ENCODE measurements at places on chromosomes 16 and 17. TPM values are rescaled to one million over a fixed set of nuclear protein-coding genes. Genes with fewer than 3 reads are reported as not detected.
A peak's percentile ranks its signal among the peaks of the same experiment; 100 is the strongest.

GRCh38 chr17:50414808-50415207, 11.2 kb upstream of the ACSF2 start:
- DNase-seq: no peak

DNA sequence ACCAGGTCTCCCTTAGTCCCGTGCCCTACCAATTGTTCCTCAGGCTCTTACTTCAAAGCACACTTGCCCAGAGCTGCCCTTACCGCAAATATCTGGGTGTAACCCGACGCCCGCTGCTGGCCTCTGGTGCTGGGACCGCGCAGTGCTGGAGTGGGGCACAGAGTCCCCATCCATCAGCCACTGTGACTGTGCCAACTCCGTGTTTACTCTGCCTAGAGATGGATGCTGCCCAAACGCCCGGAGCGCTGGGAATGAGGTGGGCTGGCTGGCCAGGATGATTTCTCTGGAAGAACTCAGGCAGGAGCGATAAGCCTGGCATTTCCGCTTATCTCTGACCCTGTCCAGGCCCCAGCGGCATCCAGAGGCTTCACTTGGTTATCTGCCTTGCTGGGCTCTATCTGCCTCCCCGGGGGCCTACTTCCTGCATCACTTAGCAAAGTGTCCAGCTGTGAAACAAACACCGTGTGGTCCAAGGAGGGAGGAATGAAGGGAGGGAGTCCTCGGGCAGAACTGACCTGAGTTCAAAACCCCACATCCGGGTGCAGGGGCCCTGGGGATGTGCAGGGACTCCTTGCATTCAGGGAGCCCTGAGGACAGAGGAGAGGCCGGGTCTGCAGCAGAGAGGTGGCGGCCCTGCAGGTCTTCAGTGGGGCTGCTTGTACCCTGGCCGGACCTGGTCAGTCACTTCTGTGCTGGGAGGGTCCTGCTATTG, 9.4 kb upstream of the MYLK3 start:
- DNase-seq: no peak

- DNase-seq: no peak
These were observed 51.7 kb downstream of the HLF start for GRCh38 chr17:55316499-55316898.

DNA sequence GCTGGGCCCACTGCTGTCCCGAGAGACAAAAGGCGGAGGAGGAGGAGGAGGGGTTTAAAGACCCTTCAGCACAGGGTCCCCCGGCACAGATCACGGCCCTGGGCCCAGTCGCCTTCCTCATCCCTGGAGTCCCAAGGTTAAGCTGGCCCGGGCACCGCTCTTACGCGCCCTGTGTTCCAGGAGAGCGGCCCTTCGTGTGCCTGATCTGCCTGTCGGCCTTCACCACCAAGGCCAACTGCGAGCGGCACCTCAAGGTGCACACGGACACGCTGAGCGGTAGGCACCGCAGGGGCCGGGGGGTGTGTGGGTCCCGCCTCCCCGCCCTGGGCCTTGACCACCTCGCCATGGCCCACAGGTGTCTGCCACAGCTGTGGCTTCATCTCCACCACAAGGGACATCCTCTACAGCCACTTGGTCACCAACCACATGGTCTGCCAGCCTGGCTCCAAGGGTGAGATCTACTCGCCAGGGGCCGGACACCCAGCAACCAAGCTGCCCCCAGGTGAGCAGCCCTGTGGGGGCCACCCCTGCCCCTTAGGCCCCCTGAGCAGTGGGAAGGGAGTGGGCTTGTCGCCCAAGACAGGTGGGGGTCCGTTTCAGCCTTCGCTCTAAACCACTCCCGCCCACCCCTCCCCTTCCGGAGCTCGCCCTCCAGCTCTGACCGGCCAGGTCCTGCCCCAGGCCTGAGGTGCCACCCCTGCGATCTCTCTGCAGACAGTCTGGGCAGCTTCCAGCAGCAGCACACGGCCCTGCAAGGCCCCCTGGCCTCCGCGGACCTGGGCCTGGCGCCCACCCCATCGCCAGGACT, 37.6 kb upstream of the ZC3H18 start:
- no peak for DNase-seq

- peak; percentile 77 for DNase-seq
These were observed 1.0 kb downstream of the VEZF1 start for GRCh38 chr17:57986841-57987580.

GRCh38 chr17:13477180-13477611, 124.5 kb downstream of the HS3ST3A1 start:
- DNase-seq: peak; percentile 65

DNA sequence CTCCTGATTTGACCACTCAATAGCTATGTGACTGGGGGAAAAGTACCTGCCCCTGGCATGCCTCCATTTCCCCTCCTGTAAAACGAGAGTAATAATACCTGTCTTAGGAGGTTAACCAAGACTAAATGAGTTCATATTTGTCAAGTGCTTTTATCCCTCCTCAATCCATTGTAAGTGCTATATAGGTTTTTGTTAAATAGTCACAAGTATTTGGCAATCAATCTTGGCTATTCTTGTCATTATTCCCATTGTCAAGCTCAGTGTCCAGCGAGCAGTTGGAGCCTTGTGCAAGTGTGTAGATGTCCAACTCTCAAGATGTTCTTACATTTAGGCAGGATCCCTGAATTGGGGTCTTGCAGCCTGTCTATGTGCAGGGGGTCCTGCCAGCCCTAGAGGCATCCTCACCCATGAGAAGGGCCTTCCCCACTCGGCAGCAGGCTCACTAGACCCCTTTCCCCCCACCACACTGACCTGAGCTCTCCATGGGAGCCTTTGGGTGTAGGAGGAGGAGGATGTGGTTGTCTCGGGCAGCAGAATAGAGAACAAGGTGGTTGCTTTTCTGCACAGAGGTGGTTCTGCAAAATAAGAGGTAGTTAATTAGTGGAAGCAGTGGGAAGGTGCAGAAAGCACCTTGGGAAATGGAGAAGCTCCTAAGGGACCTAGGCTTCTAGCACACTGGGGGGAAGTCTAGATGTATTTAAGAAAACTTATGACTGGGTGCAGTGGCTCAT, 18.0 kb downstream of the PIK3R6 start:
- no peak for DNase-seq

GRCh38 chr17:79842656-79843473, 3.6 kb upstream of the CBX4 start:
- no peak for DNase-seq

The SEZ6L2 gene
- total RNA-seq: 4.9 TPM

The HOXB2 gene
- 11.9 TPM for total RNA-seq

- DNase-seq: no peak
These were observed 158.6 kb upstream of the CDH5 start for GRCh38 chr16:66207883-66208265.

DNA sequence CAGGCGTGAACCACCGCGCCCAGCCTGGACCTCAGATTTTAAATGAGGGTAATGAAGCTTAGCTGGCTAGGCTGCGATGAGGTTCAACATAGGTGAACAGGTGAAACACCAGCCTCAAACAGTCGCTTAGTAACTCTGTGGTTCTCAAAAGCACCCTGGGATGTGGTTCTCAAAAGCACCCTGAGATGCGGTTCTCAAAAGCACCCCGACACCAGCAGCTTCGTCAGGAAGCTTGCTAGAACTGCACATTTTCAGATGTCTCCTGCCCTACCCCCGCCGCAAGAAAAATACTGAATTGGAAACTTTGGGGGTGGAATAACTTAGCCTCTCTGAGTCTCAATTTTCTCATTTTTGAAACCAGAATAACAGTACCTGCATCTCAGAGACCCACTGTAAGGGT, 86.7 kb upstream of the XYLT1 start:
- DNase-seq: no peak

GRCh38 chr17:75561927-75562603, 25.5 kb upstream of the MYO15B start:
- peak; percentile 91 for DNase-seq

The ATP2C2 gene
- total RNA-seq: not detected

DNA sequence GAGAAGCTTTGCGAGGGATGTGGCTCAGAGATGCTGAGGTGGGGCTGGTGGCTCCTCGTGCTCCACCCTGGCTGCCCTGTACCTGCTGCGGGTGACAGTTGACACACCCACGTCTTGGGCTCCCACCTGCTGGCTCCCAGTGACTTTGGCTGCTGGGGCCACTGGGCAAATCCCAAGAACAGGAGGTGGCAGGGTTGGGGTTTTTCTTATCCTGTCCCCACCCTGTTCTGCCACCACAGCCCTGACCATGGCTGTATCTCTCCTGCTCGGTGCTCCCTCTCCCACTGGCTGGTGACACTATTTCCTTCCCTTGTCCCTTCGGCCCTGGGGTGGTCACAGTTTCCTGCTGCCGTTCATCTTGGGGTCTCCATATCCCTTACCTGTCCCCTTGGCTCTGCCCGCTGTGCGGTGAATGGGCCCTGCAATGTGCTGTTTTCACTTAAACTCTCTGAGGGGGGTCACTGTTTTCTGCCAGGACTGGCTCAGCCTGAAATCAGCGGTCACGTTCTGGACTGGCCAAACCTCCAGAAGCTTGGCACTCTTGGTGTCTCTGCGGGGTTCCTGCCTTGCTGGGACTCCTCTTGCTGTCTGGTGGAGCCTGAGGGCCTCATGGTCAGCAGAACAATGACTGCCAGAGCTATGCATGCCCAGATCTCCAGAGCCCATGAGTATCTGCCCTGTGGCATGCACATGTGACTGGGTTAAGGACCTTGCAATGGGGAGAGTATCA, 144.2 kb downstream of the IRF8 start:
- DNase-seq: no peak

DNA sequence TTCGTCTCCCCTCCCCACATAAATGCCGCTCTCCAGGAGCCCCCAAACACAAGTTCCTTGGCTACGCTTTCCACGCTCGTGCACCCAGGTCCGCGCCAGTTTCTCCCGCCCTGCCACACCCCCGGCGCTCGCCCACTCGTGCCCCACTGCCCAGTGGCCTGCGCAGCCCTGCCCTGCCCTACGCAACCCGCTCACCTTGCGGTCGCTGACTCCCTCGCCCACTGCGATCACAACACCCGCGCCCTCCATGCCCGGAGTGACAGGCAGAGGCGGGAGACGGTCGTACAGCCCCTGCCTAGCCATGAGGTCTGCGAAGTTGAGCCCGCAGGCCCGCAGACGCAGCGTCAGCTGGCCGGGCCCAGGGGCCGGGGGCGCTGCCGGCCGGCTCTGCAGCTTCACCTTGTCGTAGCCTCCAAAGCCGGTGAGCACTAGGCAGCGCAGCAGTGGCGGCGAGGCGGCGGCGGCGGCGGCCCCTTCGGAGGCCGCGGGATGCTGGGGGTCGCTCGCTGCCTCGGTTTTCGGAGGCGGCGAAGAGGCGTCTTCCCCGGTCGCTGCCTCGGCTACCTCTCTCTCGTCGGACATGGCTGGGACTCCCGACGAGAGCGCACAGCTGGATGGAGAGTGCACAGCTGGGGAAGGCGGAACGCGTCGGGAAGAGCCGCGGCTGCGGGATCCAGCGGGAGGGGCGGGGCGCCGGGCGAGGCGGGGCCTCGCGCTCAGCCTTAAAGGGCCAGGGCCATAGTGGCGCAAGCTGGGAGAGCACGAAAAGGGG, at the start of gene VAT1:
Gene VAT1 (minus strand): TSS at position 645 of the 772 bp plus-strand sequence. CDS start 63 bp downstream, at position 582.
- DNase-seq: peak; percentile 73

The ZP2 gene
- total RNA-seq: not detected

DNA sequence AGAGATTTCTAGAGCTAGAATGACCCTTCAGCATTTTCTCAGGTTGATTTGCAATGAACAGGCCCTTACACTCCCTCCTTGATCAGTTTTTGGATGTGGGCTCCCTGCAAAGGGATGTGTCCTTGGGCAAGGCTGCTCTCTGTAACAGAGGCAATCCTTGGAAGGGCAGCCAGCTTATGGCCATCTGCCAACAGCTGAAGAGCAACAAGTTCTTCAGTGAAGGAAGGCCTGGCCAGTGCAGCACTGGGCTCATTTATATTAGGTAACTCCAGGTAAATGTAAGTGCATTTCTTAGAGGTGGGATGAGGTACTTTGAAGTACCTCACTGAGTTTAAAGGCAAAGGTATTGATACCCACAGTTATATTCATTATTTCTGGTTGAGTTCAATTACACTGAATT, 114.3 kb upstream of the KCNJ16 start:
- no peak for DNase-seq

DNA sequence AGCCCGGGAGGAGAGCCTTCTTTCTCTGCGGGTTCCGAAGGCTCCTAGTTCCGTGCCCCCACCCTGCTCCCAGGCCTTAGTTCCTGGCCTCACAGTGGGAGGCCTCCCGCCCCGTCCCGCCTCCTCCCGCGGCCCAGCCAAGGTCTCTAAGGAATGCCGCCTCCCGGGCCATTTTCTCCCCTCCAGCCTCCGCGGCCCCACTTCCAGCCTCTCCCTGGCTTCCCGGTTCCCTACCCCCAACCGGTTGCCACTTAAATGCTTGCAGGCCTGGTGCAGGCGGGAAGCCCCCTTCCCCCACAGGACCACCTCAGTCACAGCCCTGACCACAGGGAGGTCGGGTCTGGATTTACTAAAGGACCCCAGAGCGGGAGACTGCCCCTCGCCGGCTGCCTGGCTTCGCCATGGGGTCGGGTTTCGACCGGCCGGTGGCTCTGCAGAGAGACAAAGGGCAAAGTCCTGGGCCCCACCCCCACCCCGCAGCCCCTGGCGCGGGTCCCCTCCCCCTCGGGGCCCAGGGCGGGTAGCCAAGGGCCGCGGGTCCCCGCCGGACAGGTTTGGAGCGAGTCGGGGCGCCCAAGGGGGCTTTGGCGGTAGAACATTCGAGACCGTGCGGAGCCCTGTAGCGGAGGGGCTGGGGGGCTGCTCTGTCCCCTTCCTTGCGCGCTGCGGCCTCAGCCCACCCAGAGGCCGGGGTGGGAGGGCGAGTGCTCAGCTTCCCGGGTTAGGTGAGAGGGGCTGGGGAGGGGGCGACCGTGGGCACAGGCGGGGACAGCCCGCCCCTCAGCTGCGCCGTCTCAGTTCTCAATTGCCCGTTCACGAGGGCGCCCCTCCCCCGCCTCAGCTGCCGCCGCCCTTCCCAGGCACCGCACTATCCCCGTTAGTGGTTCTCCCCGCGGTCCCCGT, 16.4 kb downstream of the IGF2BP1 start:
- peak; percentile 54 for DNase-seq

DNA sequence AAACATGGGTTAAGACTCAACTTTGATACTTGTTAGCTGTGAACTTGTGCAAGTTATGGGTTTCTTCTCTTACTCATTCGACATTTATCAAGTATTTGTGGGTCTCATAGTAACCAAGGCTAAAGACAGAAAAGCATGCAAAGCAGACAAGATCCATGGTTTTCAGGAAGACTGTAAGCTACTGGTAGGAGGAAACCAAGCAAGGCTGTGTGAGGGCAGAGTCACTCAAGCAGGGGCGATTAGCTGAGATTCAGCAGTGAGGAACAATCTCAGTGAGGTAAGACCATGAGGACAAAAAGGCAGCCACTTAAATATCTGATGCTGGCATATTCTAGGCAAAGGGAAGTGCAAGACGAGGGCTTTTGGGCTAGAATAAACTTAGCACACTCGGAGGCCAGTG, 29.5 kb downstream of the MBTD1 start:
- DNase-seq: no peak

- DNase-seq: peak; percentile 34
These were observed 59.7 kb downstream of the PLCG2 start for GRCh38 chr16:81838794-81839193.

DNA sequence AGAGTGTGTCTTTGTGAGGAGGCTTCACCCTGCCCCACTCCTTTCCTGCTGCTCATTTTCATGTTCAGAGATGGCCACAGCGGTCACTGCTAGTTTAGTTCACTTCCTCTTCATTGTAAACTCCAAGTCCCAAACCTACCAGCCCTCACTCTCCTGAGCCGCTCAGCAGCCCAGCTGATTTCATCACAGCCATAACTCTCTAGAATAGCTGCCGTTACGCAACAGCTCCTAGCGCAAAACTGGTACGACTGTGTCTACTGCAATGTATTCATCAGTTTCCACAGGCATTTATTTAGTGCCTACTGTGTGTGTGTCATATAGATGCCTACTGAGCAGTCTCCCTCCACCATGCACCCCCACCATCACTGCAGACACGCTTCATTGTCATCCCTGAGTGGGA, 233.5 kb upstream of the RPL38 start:
- DNase-seq: no peak

The RAB26 gene
- total RNA-seq: 0.20 TPM

The OR1A1 gene
- total RNA-seq: not detected

The HEATR9 gene
- total RNA-seq: not detected

Data from RPMI7951 (cell line).